ENCODE measurements at places on chromosomes 3 and 15. TPM values are rescaled to one million over a fixed set of nuclear protein-coding genes. Genes with fewer than 3 reads are reported as not detected.
A peak's percentile ranks its signal among the peaks of the same experiment; 100 is the strongest.

The A4GNT gene
- total RNA-seq = 0.34 TPM

DNA sequence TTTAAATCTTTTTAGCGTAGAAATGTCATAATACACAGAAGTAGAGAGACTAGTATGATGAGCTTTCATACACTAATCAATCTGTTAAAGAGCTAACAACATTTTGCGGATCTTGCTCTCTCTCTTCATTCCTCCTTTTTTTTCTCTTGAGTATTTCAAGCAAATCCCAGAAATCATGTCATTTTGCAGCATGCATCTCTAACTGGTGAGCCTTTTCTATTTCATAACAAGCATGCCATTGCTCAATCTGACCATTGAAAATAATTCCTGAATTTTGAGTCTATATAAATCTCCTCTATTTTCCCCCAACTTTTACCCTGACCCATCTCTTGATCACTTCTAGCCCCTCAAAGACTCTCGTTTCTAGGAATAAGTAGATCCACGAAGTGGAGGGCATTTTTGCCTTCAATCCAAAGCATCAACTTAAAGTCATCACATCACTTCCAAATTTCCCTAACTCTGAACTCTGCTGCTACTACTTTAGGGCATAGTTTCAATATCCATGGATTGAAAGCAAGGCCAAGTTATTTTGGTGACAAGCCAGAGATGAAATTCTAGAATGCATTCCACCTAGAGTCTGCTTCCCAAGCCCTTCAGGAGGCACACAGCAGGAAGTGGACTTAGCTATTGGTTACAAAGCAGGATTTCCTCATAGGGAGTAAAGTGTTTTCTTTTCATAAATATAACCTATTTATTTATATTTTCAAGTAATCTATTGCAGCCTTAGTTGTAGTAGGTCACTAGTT, 253.5 kb upstream of the ZPLD1 start:
- H3K27me3 ChIP-seq = no peaks in the 10 kb centered on the region
- no peak for DNase-seq
- no peak overlapping the region for H3K27ac ChIP-seq
- H3K4me1 ChIP-seq = peaks cover 21% of the 10 kb centered on the region

DNA sequence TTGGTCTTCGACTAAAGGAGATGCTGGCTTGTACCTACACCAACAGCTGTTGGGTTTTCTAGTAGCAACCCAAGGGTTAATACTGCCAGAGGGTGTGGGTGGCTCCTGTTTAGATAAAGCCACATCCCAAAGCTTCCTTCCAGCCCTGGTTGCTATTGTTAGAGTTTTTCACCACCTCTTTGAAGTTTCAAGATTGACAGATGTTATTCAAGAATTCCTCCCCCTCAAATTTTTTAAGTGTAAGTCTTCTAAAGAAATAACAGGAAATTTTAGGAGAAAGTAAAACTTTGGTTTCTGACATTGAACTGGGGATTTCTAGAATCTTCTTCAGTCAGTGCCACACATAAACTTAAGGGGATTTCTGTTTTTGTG, 60.9 kb downstream of the TGFBR2 start:
- peaks cover 12% of the 10 kb centered on the region for H3K4me1 ChIP-seq
- H3K36me3 ChIP-seq = peaks cover 34% of the 10 kb centered on the region
- H3K27ac ChIP-seq = no peak overlapping the region
- DNase-seq = no peak

DNA sequence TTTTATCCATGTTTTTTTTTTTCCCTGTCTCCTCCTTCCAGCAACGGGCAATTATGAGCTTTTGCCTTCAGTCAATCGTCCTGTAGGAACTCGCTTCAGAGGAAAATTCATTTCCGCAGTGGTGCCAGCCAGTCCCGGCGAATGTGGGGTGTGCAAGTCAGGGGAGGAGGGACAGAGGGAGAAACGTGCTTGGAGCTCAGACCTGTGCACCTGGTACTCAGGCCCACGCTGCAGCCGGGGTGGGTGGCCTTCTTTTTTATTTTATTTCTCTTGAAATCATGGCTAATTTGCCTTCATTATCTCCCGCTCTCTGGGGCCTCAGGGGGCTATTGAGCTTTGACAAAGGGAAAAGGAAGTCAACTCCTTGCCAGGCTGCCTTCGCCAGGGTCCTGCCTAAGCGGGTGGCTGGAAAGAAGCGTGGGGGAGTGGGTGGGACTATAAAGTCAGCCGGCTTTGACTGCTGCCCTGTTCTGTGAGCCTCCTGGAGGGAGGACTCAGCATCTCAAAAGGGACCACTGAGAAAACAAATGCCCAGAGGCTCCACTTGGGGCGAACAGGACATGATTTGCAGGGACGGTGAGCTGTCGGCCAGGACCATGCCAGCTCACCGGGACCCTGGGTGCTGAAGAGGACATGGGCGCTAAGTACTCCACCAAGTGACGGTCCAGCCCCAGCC, 5.5 kb downstream of the GRIP2 start:
- peaks cover 14% of the 10 kb centered on the region for H3K4me1 ChIP-seq
- H3K27ac ChIP-seq = peak overlapping the region; percentile 41
- peaks cover 4% of the 10 kb centered on the region for H3K27me3 ChIP-seq
- H3K36me3 ChIP-seq = no peaks in the 10 kb centered on the region

The AQP9 gene
- not detected for total RNA-seq

The ARPIN gene
- 14.9 TPM for total RNA-seq

The C3orf22 gene
- not detected for total RNA-seq

DNA sequence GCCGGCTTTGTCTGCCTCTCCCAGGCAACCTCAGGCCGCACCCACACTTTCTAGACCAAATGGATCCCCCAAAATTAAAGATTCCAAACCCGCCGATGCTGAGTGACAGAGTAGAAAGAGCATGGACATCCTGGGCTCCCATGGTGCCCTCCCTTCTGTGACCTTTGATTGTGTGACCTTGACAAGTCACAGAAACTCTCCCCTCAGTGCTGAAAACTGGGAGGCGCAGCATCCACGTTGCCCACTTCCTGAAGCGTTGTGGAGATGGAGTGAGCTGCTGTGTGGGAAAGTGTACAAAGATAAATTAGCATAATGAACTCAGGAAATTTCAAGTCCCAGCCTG, 74.4 kb upstream of the MFGE8 start:
- H3K4me1 ChIP-seq = peaks cover 23% of the 10 kb centered on the region
- no peak for DNase-seq
- no peaks in the 10 kb centered on the region for H3K36me3 ChIP-seq

The SELENOT gene
- 92.7 TPM for total RNA-seq

The BLM gene
- total RNA-seq = 8.5 TPM

GRCh38 chr3:141605883-141606282, 119.1 kb downstream of the RASA2 start:
- no peaks in the 10 kb centered on the region for H3K27me3 ChIP-seq
- DNase-seq = no peak
- no peak overlapping the region for H3K4me3 ChIP-seq
- peaks cover 23% of the 10 kb centered on the region for H3K36me3 ChIP-seq
- no peak overlapping the region for H3K27ac ChIP-seq
